ENCODE measurements at places on chromosomes 16 and 17. TPM values are rescaled to one million over a fixed set of nuclear protein-coding genes. Genes with fewer than 3 reads are reported as not detected.

GRCh38 chr16:78608305-78608776 is 508.9 kb downstream of the WWOX start:
- DNase-seq: no peak

DNA sequence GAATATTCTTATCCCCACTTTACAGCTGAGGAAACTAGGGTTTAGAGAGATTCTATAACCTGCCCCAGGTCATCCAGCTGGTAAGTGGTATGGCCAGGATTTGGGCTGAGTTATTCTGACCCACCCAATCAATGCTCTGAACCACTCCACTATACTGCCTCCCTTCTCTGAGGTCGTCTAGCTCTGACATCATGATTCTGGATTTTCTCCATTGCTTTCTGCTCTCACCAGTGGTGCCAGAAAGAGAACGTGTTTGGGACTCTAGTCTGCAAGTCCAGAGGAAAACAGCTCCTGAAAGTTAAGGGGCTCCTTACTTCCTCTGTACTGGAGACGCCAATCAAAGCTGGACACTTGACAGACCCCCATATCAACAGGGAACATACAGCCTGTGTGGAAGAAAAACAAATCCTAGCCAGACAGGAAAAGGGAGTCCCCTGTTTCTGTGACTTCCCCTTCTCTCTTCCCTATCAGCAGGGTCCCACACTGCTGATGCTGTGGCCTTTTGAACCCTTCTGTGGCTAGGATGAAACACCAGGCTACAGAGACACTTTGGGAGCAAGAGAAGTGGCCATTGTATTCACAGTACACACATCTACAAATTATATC is 6.0 kb upstream of the EZH1 start:
- no peak for DNase-seq

DNA sequence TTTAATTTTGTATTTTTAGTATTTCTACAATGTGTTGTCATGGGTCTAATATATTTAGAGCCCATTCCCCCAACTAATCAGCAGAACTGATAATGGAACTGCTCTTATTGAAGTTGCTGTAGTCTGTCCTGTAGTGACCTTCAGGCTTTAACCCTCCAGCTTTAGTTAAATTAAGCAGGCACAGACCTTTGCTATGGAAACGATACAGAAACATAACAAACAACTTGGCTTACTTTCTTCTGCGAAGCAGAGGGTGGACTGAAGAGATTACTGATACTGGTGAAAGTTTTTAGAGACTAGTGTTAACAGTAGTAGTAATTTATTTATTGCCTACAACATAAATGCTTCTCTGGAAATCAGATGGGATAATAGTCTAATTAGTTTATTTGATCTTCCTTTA is 61.4 kb downstream of the NFATC3 start:
- no peak for DNase-seq

GRCh38 chr16:79997257-79997656 is 396.7 kb upstream of the MAF start:
- no peak for DNase-seq

DNA sequence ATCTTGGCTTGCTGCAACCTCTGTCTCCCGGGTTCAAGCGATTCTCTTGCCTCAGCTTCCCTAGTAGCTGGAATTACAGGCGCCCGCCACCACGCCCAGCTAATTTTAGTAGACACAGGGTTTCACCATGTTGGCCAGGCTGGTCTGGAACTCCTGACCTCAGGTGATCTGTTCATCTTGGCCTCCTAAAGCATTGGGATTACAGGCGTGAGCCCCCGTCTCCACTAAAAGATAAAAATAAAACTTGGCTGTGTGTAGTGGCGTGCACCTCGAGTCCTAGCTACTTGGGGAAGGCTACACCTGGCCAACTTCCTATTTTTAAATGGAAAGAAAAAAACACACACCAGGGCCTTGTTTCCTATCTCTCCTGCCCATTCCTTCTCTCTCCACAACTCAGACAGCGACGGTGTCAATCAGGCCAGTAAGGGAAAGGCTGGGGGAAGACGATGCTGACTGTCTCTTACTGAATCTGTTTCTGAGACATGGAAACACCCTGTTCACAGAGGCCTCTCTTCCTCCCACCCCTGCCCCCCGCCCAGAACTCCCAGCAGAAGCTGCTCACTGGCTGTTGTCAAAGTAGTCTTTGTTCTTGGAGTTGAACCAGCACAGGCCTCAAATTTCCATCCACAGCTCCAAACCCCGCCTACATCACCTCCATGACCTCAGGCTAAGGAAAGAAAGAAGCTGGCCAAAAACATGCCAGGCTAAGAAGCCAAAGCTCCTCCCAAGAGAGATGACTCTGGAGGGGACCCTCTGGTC is 96.6 kb downstream of the NXN start:
- DNase-seq: peak; percentile 86

ARHGDIG gene
- 0.69 TPM for total RNA-seq

DNA sequence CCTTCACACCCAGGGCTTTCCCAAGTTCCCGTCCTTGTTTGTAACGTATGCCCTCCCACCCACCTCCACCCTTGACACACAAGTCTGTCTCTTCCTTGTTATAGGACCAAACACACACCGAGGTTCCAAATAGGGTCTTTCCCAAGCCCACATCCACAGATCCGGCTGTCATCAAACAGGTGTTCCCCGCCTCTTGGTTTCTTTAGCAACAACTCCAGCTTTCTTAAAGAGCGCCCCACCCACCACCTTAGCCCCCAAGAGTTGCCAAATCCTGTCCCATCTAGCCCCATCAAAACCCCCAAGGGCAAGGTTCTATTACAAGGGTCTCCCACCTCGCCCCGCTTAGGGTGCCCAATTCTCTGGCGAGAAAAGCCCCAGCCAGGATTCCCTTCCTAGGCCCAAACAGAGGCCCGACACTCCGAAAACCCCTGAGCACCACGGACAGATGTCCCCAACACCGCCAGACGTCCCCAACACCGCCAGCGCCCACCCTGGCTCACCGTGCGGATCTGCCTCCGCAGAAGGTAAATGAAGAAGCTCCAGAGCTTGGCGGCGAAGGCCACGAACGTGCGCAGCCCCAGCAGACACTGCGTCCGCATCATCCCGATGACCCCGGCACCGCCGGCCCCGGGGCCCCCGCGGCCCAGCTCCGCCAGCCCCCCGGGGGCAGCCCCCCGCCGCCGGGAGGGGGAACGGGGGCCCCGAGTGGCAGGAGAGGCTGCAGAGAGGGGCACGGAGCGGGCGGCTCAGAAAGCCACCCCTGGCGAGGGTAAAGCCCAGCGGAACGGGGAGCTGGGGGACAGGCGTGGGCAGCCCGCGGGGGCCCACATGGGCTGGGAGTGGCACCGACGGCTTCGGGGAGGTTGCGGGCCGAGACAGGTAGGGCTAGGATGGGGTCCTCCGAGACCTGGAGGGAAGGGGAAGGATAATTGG is 573 bp downstream of the CTDNEP1 start:
- peak; percentile 37 for DNase-seq

GRCh38 chr16:6692874-6693273 is 639.8 kb upstream of the RBFOX1 start:
- no peak for DNase-seq

TRPV3 gene
- 0.71 TPM for total RNA-seq

DNA sequence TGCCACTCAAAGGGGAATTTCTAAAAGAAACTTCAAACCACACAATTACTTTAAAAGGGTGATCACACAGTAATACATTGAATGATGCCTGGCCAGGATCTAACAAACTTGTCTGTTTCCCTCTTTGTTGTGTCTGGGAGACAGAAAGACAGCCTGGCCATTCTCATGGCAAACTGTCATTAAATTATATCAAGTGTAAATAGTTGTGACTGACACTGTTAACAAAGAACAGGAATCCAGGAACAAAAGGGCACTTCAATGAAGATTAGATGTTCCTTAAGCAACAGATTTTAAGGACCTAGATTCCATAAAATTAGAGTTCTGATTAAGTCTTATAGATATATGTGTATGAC is 383.6 kb downstream of the KCNJ2 start:
- no peak for DNase-seq

USP36 gene
- total RNA-seq: 40.5 TPM

FMNL1 gene
- 6.5 TPM for total RNA-seq

GRCh38 chr16:50747207-50747956 is 5.5 kb downstream of the CYLD start:
- DNase-seq: no peak

TENT4B gene
- total RNA-seq: 7.1 TPM

CACNG5 gene
- total RNA-seq: not detected

OTOP3 gene
- total RNA-seq: not detected

DNA sequence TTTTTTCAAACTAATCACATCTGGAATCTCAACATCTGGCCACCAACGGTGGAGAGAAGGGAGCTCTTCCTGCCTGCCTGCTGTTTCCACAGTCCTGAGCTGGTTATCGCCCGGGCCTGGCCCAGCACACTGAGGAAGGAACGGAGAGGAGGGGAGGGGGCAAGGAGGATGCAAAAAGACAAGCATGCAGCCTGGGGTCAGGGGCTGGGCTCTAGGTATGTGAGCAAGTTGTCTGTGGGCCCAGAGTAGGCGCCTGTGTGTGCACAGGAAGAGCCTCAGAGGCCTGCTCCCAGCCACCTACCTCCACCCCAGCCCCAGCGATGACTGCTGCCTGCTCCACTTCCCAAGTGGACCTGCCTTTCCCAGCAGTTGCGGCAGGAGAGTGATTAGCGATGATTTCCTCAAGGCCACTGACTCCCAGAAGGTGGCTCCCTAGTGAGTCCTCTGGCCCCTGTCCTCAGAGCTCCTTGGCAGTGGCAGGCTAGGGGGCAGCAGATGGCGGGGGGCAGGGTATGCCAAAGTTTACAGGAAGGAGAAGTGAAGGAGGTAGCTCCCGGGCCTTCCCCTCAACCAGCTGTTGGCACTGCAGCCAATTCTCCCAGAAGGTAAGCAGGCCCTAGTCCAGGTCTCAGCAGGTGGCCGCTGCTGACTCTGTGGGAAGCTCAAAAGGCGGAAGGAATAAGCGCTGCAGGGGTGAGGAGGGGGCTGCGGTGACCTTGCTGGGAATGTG is 27.0 kb upstream of the RASD1 start:
- peak; percentile 17 for DNase-seq

GRCh38 chr16:14496047-14496770 is 133.9 kb downstream of the PARN start:
- no peak for DNase-seq

GRCh38 chr17:47225911-47226688 is 17.0 kb downstream of the MYL4 start:
- no peak for DNase-seq

GRCh38 chr16:86998196-86999001 is 318.8 kb downstream of the C16orf95 start:
- no peak for DNase-seq

WFDC1 gene
- total RNA-seq: 0.32 TPM

KRT17 gene
- not detected for total RNA-seq

DNA sequence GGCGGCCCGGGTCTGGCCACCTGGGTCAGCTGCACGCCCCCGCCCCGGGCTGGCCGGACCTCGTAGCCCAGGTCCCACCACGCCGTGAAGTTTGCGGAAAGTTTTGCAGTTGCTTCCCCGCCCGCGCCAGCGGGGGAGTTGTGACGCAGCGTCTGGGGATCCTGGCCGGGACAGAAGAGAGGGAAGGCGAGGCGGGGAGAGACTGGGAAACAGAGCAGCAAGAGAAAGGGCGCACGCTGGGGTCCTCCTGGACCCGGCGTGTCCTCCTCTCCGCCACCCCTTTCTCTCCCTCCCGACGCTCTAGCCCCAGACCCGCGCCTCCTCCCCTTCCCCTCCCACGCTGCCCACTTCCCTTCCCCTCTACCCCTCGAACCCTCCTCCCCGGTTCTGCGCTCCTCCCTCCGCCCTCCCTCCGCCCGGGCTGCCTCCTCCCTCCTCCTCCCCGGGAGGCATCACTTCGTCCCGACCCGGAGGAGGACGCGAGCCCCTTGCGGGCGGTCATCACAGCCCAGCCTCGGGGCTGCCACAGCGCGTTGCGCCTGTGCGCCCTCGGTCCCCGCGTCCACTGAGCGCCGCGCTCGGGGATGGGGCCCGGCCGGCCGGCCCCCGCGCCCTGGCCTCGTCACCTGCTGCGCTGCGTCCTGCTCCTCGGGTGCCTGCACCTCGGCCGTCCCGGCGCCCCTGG is at the start of gene MRC2:
Gene MRC2, plus strand, starts transcription at position 452 of the 685 bp plus-strand sequence. Its CDS starts 133 bp downstream, at position 585.
- DNase-seq: peak; percentile 83

DNA sequence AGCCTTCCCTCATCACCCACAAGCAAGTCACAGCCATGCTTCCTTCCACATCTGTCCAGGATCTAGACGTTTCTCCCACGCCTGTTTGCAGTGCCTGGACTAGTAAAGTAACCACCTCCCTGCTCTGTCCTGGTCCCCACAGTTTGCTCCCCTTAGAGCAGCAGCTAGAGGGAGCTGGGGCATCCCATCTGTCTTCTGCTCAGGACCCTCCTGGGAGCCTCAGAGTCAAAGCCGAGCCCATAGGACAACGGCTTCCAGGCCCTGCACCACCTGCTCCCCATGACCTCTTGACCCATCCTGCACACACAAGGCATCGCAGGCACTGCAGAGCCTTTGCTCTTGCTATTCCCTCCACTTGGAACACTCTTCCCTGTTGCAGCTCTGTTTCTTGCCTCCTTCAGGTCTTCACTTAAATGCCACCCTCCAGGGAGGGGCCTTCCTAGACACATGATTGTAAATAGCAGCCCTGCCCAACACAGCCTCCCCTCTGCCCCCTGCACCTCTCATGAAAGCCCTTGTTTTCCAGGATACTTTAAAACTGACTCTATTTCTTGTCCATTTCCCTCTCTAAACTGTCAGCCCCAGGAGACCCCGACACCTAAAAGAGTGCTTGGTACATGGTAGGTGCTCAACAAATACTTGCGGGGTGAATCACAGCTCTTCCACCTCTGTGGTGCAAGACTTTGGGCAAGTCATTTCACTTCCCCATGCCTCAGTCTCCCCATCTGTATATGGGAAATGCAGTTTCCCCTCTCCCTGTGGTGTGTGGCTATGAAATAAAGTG is 3.1 kb downstream of the NATD1 start:
- no peak for DNase-seq

DNA sequence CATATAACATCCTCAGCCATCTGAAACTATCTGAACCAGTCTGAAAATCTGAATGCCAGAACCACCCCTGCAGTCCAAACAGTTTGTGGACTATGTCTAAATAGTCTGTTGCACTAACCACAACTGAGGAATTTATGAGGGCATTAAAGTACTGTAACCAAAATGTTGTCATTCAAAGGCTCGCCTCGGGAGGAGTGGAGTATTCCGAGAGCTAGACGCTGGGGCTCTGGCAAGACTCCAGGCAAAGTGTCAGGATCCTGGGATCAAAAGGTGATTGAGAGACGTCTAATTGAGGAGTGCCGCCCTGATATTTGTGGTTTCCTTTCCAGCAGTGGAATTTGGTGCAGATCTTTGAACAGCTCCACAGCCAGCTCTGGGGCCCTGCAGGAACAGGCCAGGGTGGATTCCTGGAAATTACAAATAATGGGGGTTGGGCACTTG is 142.9 kb upstream of the MYOCD start:
- no peak for DNase-seq

- no peak for DNase-seq
Measured at GRCh38 chr17:15513856-15514459, 46.5 kb upstream of the CDRT4 start.

GRCh38 chr16:52872731-52873130 is 180.0 kb downstream of the CHD9NB start:
- no peak for DNase-seq

DNA sequence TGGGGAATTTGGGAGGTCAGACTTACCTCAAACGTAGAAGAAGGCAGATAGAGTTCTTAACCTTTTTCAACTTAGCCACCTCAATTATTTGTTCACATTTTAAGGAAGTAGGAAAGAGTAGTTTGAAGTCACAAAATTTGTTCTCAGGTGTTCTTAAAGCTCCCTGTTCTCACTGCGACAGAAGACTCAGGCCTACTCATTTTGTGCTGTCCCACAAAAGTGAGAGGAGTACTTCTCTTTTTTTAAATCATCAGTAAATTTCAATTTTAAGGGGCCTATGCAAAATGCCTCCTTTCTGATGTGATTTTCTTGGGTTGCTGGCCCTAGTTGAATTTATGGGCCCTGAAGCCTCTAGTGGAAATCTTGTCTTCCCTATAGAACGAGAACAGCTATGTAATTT is 133.4 kb downstream of the MAP2K6 start:
- no peak for DNase-seq

C16orf46 gene
- total RNA-seq: 0.36 TPM

MYO1D gene
- 4.3 TPM for total RNA-seq

Data from psoas muscle (tissue), 8 donors.